ENCODE measurements at places on chromosomes 11 and 22.

DNA sequence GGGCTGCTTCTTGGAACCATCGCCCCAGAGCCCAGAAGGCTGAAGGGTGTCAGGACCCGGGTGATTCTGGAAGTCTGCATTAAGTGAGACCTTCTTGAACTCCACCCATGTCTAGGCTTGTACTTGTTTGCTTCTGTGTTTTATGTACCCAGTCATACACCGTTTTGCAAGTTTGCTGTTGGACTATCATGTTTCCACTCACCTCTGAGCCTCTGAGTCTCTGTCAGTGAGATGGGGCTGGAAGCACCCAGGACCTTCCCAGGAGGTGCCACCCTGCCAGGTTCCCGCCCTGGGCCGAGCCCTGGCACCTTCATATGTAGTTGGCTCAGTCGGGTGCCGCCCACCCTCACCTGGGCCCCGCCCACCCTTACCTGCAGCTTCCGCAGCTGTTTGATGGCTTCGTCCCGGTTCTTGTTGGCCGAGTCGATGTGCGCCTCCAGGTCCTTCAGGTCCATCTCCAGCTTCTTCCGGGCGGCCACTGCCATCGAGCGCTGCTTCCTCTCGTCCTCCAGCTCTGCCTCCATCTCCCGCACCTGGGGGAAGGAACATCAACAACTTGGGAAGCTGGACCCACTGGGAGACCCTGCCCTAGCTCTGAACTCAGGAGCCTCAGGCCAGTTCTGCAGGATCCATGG is 35.1 kb downstream of the APOL1 start:
- no peak for DNase-seq

DNA sequence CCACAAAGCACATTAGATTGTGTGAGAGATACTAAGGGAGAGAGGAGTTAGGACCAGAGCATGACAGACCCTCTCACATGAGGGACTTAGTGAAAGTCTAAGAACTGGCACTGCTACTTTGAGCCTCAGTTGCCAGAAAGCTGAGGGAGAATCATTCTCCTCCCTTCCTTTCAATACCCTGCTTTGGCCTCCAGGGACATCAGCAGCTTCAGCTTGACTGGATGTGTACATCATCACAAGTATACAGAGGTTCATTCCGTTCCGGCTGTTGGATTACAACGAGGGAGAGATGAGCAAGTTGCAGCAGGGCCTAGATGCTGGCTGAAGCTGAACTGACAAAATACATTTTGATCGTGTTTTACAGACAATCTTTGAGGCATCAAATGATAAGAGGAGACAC is 15.7 kb upstream of the ANO5 start:
- no peak for DNase-seq

GRCh38 chr11:44887636-44888035 is 63.0 kb downstream of the TP53I11 start:
- DNase-seq: no peak

DNA sequence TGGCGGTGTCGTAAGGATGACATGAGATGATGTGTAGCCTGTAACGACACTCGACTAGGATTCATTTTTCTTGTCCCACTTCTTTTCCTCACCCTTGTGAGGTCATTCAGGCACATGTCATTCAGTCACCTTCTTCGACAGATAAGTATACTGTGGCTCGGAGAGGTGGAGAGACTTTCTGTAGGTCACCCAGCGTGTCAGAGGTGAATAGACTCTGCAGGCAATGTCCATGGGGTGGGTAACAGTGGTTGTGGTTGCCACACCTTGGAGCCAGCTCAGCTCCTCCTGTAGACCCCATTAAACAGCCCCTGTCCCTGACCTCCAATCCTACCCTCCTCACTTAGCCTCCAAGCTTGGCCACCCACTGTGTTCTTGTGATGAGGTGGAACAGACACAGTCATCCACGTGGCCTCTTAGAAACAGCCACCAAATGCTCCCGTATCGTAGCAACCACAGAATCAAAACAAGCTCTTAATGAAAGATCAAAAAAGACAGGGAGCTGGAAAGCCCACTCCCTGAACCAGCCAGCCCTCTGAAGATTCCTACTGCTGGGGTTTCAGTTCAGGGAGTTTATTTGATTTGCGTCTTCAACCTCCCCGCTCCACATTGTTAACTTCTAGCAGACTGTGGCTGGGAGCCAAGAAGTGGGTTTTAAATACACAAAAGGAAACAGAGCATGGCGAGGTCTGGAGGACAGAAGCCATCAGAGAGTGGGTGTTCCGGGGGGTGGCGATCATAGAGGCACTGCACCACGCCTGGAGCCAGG is 89.0 kb upstream of the GRK3 start:
- peak; percentile 32 for DNase-seq

DNA sequence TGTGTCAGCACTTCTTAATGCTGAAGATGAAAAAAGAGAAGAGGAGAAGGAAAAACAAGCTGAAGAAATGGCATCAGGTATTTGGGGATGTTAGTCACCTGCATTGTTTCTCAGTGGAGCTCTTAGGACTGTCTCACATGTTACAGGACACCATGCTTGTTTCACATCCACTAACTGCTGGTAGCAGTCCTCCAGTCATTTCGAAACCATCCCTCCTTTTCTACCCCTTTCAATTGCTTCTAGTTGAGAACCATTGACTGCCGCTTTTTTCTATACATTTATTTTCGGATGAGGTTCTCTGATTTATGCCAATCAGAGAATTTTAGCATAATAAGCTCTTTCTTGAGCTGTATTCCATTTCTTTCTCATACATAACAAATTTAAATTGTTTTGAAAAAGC is 21.5 kb downstream of the BIRC2 start:
- DNase-seq: no peak

GRCh38 chr11:60762851-60763691 is 6.4 kb downstream of the MS4A15 start:
- peak; percentile 82 for DNase-seq

DNA sequence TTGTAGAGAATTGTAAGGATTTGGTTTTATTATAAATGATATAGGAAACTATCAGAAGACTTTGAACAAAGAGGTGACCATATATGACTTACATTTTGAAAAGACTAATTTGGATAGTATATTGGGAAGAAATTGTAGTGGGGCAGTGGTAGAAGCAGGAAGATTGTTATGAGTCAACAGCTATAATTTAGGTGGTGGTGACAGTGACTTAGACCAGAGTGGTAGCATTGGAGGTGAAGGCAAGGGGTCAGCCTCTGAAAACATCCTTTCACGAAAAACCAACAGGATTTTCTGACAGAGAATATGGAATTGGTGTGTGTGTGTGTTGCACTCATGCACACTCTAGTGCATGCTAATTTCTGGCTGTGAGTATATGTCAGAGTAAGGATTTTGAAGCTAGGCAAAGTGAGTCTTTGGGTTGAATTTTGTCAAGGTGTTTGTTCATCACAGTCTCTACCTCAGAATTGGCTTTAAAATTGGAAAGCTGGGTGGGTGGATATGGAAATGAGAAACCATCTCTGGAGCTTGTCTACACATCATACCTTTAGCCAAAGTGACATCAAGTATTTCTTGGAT is 8.2 kb upstream of the HBE1 start:
- no peak for DNase-seq

- peak; percentile 29 for DNase-seq
Measured at GRCh38 chr11:35632301-35632700, 14.0 kb downstream of the FJX1 start.

All from muscle of back (tissue), 13 donors.